Activated CD4-positive, CD25-positive, alpha-beta regulatory T cell (primary cell): ENCODE measurements at places on chromosomes 12 and 14.

- DNase-seq: no peak
Measured at GRCh38 chr14:79480212-79480611, 731.1 kb downstream of the DIO2 start.

DNA sequence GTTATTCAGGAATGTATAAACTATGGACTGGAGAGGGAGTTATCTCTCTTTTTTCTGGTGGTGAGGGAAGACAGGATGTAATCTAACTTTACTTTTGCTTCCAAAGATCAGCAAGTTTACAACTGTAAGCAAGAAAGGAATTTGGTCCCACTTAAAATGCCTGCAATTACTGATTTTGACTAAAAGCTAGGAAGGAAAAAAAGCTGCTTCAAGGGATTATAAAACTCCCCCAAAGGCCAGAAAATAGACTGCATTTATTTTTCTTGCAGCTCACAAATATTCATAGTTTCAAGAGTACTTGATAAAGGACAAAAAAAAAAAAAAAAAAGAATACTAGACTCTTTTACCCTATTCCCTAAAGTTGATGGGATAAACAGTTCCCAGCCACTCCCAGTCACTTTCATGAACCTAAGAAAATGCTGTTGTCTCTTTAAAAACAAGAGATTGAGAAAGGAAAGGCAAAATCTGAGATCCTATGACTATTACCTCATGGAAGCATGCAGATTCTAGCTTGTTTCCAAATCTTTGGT, 128.7 kb upstream of the BMP4 start:
- DNase-seq: no peak

- no peak for DNase-seq
Measured at GRCh38 chr12:26843311-26843710, 10.3 kb upstream of the ITPR2 start.

DNA sequence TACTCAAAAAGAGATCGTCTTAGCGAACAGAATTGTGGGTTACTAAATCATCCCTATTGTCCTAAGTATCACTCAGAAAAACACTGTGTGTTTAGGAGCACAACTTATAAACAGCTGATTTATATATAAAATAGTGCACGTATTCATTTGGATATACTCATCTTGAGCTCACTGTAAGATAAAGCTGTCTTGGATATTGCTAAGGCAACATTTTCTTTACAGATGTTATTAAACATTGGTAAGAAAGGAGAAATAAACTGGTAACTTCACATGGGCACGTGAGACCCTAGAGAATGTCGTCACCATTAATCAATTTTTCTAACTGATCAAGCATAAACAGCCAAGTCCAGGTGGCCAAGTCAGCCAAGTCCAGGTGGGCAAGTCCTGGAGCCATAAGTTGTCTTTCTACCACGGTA, 1.7 kb downstream of the PAWR start:
- no peak for DNase-seq

DNA sequence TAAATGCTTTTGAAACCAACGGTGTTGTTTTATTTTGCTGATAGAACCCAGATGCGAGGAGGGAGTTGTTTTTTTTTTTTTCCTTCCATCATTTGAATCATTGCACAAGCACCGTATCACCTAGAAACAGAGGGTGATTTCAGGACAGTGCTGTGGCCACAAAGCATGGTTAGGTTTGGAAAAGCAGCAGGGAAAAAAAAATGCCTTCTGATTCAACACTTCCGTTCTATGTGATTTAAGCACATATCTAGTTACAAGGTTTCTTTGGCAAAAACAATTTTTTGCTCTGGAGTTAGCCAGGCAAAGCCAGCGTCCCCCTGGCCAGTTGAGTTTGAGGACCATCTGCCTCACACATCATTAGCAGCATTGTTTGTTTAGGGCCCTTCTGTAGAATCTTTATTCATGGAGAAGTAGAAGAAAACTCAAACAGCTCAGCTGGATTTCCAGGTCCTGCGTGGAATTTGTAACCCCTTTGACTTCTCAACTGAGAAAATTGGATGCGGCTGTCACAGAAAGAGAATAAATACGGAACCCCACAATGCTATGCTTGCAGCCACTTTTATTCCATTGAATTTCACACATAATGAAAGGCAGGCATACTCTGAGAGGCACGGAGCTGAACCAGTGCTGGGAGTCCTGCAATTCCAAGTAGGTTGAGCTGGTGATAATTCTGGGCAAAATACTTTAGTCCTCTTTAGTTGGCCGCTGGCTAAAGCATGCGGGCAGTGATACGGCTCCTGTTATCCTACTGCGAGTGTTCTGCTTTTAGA, 17.0 kb upstream of the WNT5B start:
- no peak for DNase-seq

- no peak for DNase-seq
Measured at GRCh38 chr12:69065775-69066174, 132.8 kb upstream of the CPM start.
